Retinal pigment epithelial cell (primary cell): ENCODE measurements at places on chromosomes 13 and 19.
A peak's percentile ranks its signal among the peaks of the same experiment; 100 is the strongest.

DNA sequence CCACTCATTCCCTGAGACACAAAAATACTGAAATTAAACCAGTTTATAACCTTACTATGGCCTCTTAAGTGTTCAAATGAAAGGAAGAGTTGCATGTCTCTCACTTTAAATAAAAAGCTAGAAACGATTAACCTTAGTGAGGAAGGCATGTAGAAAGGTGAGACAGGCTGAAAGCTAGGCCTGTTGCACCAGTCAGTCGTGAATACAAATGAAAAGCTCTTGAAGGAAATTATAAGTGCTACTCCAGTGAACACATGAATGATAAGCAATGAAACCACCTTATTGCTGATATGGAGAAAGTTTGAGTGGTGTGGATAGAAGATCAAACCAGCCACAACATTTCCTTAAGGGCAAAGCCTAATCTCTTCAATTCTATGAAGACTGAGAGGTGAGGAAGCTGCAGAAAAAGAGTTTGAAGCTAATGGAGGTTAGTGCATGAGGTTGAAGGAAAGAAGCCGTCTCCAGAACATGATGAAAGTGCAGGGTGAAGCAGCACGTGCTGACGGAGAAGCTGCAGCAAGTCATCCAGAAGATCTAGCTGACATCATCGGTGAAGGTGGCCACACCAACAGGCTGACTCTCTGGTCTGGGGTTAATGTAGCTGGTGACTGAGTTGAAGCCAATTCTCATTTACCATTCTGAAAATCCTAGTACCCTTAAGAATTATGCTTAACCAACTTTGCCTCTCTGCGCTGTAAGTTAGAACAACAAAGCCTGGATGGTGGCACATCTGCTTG is 94.5 kb upstream of the TEX29 start:
- DNase-seq: no peak

GRCh38 chr13:40897053-40897452 is 107.6 kb downstream of the SLC25A15 start:
- no peak for DNase-seq

GRCh38 chr19:16650821-16651220 is 9.1 kb downstream of the SMIM7 start:
- no peak for DNase-seq

DNA sequence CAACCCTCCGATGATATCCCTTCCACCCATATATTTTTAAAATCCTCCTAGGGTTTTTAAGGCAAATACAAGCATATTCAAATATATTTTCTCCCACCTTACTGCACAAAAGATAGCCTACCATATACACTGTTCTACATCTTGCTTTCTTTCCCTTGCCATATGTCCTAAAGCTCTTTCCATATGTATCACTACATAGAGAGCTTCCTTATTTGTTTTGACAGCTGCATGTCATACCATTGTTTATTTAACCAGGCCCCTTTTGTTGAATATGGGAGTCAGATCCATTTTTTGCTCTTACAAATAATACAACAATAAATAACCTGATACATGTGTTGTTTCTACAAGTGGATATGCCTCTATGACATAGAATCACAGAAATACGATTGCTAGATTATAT is 32.8 kb upstream of the WDFY2 start:
- DNase-seq: no peak

- DNase-seq: peak; percentile 5
Observed at GRCh38 chr13:109516186-109516585, 270.2 kb downstream of the IRS2 start.
